Activated gamma-delta T cell treated with anti-CD3 and anti-CD28 coated beads, Interleukin-2, amount 50 U/mL, for 16 hours (primary cell): ENCODE measurements at places on chromosomes 12 and 14.

- DNase-seq = no peak
Observed at GRCh38 chr14:32913725-32914124, 25.0 kb upstream of the NPAS3 start.

DNA sequence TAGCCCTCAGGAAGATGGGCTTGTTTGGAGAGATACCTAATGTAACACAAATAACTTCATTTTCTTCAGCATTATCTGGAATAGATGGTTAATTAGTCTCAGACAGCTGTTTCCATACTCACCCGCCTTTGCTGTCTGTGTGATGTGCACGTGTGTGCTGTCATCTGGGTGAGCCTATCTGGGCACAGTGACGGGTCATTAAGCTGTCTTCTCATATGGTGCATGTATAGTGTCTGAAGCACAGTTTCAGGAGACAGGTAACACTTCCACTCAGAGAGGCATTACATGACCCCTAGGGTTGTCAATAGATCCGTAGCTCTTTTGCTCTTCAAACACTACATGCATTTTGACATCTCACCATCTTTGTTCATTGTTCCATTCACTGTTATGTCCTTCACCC is 493.3 kb downstream of the APAF1 start:
- DNase-seq = no peak

DNA sequence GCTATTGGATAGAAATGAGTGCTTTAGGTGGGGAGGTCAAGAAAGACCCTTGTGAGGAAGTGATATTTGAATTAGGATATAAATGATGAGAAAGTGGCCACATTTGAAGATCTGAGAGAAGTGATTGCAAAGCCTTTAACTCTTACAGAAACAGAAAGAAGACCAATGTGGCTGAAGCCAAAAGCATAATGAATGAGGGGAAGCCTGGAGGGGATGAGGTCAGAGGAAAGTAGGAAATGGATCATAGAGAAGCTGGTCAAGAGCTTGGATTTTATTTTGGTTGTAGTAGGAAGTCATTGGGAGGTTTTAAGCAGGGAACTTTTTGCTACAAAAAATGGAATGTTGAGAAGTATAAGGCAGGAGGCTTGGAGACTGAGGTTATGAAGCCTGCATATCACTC is 3.5 kb upstream of the GYS2 start:
- DNase-seq = no peak

DNA sequence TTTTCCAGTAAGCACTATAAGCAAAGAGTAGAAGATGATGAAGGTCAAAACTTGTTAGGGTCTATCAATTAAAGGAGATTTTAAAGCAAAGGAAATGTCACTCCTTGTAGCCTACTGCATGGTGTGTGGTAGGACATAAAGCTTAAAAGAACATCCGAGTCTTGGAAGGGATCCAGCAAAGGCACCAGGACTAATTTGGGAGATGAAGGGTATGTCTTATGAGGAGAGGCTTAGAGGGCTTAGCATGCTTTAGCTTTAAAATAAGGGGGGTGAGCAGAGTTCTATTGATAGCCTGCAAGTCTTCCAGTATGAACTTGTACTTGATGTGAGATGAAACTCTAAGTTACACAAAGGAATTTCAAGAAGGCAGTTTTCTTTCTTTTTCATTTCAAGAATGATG is 11.8 kb upstream of the MYBPC1 start:
- no peak for DNase-seq

DNA sequence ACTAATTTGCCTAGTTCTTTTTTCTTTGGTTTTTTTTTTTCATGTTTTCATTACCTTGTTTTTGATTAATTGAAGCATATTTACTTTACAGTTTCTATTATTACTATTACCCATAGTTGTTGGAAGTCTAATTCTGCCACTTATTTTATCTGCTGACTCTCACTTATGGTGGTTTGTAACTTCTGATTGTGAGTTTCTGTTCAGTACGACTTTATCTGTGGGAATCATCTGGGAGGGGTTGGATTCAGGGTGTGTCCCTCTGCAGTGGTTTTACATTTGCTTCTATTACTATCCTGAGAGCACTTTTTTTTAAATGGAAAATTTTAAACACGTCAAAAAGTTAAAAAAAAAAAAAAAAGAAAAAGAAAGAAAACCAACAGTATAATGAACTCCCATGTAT is 26.4 kb upstream of the SOS2 start:
- no peak for DNase-seq

GRCh38 chr12:34290381-34290995 is 268.2 kb downstream of the ALG10 start:
- no peak for DNase-seq

DNA sequence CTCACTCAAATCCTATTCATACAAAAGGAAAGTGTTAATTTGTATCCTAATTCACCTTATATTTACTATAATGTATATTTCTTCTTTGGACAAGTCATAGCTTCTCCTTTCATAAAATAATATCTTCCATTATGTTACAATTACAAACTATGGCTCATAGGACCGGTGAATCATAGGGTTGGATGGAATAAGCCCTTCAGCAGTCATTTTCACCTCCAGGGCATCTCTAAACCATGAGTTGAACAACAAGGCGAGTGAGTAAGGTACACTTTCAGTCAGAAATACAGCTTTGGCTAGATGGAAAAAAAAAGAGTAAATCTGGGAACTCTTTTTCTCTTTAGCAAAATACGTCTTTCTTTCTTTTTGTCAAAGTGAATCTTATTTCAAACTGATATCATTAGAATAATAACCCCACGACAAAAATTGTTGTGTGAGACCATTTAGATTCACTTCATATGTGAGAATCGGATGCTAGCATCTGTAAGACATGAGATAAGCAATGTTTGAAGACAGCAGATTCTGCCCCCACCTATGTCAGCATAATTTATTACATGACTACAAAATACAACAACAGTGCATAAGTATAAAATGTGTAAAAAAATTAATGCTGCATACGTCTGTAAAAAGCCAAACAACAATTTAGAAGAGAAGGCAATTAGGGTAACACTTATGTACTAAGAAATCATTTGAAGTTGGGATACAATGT is 184.4 kb upstream of the SLC38A2 start:
- no peak for DNase-seq

GRCh38 chr12:17918013-17918412 is 172.0 kb downstream of the RERGL start:
- DNase-seq = no peak

DNA sequence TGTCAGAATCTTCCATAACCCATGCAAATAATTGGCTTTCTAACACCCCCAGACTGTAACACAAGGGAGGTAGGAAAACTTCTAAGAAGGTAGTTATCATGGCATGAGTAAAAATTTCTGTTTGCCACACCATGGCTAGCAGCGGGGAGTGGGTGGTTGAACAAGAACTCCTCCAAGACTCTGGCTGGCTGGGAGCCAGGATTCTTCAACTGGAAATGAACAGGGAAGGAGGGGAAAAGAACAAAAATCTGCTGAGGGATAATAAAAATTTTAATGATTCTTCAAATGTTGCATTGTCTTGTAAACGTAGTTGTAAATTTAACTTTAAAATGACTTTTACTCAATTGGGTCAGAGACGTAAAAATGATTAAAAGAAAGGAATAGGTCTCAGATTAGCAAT is 78.9 kb downstream of the AKAP6 start:
- no peak for DNase-seq

GRCh38 chr14:51317373-51317772 is 77.3 kb downstream of the TMX1 start:
- DNase-seq = no peak

GRCh38 chr14:99280852-99281251 is 8.9 kb upstream of the BCL11B start:
- no peak for DNase-seq

DNA sequence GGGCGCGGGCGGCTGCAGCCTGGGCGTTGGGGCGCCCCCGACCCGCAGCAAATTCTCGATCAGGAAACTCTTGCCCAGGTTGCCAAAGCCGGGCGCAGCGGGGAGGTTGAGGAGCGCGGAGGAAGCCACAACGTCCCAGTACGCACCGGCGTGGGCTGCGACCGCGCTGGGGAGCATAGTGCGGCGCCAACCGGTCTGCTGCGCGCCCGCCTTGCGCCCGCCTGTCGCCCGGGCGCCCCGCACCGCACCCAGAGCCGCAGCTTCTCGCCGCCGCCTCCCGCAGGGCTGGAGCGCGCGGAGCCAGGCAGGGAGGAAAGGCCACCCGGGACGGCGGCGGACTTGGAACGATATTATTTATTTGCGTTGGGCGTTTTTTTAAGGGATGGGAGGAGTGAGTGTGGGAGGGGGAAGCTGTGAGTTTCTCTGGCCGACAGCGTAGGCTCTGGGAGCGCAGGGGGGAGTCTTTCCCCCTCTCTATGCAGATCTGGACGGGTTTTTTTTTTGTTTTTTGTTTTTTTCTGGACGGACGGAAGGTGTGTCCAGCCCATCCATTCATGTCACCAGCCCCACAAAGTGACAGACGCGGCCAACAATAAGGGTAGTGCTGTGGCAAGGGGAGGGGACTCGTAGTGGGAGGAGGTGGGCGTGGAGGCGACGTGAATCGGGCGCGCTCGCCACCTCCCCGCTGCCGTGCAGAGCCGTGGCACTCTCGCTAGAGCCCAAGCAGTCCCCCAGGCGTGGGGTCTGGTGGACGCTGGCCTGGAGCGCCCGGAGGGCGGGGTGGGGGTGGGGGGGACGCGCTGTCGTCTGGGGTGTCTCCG is at the start of gene DBX2:
Gene DBX2 (minus strand): TSS at position 349 of the 821 bp plus-strand sequence. CDS start 172 bp downstream, at position 177.
- DNase-seq = no peak

DNA sequence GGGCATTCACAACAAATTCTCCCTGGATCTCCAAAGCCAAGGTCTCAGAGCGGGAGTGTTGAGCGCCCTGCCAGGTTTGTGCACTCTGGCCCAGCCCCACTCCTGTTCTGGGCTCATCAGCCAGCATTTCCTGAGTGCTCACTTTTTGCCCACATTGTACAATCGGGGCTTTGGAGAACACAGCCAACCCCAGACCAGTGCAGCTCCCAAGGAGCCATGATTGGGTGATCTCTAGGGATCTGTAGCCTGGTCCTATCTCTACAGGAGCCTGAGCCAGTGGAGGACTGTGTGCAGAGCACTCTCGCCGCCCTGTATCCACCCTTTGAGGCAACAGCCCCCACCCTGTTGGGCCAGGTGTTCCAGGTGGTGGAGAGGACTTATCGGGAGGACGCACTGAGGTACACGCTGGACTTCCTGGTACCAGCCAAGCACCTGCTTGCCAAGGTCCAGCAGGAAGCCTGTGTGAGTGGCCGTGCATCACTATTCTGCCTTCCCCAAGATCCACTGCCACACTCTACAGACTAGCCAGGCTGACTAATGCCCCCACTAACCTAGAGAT is 2.8 kb downstream of the ARHGEF40 start:
- no peak for DNase-seq

DNA sequence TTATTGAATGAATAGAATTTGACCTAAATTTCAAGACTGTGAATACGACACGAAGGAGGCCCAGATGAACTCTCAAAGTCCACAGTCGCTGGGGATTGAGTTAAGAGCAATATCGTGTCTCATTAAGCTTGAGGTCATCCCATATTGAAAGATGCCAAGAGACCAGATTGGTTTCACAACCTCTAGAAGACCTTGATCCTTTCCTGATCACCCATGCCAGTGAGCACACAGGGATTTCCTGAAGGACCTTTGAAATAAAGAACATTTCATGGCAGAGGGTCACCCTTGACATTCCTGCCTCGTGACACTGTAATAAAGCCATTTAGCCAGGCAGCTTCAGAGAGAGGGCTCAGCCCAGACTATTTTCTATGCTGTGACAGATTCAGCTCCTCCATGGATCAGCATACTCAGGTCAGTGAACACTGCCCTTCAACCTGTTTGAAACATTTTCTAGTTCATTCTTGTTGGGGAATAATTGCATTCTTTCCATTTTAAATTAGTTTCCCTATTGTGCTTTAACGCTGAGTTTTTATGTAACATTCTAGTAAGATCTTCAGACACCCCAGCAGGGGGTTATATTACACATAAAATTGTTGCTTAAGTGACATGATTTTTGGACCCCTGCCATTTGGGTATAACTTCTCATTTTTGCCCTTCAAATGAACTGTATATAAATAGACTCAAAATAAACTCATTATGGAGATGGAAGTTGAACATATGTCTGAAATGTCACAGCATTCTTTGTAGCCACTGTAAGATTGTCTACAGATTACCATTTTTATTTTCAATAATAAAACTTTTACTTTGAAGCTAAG is 213.2 kb downstream of the C12orf50 start:
- no peak for DNase-seq

GRCh38 chr14:76081642-76082041 is 70.1 kb upstream of the GPATCH2L start:
- DNase-seq = no peak

- no peak for DNase-seq
Observed at GRCh38 chr14:91038439-91038838, 22.0 kb downstream of the RPS6KA5 start.

DNA sequence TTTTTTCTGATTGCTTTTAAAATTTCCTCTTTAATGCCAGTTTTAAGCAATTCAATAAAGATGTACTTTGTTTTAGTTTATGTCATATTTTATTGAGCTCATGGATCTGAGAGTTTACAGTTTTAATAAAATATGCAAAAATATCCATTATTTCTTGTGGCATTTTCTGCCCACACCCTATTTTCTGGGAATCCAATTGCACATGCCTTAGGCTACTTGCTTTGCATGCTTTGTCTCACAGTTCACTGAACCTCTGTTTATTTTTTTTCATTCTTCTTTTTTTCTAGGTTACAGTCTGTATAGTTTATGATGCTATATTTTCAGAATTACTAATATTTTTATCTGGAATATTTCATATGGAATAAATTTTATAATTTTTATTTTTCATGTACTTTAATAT is 1258.0 kb downstream of the FSCB start:
- no peak for DNase-seq

DNA sequence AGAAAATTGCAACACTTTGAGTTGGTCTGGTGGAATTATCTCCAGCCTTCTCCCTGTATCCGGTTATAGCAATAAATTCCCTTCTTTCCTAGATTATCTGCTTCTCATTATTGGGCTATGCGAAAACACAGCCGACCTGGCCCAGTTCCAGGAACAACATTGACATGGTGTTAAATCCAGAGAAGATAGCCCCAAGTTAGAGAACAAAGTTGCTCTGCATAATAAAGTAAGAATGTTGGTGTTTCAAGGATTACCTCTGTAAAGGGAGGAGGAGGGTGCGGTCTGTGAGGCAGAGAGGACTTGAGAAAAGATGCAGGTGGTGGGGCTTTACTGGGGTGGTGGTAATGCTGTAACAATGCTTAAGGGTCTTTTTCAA is 12.1 kb downstream of the TCL1A start:
- DNase-seq = no peak

- no peak for DNase-seq
Observed at GRCh38 chr12:54024127-54024526, 4.1 kb upstream of the HOXC6 start.

GRCh38 chr14:74956280-74957072 is 1.1 kb upstream of the PGF start:
- DNase-seq = no peak

DNA sequence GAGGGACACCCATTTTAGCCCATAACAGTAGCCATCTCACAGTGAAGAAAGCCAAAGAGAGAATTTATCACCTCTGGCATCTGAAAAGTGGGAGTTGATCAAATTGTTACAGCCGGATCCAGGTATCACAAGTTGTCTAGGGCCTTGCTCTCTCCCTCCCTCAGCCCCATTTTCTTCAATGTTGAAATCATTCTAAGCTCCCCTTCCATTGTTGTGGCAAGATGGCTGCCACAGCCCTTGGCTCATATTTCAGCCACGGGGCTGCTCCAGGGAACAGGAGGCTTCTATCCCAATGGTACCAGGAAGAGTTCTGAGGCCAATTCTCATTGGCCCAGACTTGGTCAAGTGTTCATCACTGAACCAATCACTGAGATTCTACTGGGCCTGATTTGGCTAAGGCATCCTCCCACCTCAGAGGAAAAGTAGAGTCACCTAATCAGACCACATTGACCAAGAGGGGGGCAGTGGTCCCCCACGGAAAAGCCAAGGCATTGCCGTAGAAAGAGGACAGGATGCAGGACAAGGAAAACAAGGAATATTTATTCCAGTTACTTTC is 106.2 kb downstream of the GPATCH2L start:
- DNase-seq = no peak
